ENCODE measurements at places on chromosomes 16 and 17.

DNA sequence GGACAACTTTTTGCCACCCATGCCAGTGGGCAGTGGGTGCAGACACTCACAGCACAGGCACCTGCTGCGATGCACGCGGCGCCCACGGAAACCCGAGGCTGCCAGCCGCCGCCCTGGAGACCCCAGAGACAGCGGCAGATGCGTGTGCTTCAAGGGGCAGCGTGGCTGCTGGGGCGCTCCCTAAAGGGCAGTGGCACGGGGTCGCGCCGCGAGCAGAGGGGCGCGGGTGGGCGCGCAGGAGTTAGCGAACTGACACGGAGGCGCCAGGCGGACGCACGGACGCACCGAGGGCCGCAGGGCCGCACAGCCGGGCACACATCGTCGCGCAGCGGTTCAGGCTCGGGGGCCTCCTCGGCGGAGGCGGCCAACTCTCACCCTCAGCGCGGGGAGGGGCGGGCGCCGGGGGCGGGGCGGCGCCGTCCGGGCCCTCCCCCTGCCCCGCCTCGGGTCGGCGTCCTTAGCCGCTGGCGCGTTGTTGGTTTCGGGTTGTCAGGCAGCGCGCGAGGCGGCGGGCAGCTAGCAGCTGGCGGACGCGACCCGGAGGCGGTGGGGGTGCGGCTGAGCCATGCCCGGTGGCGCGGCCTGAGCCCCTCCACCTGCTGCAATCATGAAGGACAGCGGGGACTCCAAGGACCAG lies at the start of gene KIF19:
Gene KIF19 (plus strand): TSS at position 484 of the 637 bp plus-strand sequence. CDS start 124 bp downstream, at position 608.
- peak; percentile 24 for DNase-seq

- DNase-seq, result peak; percentile 57
Observed at GRCh38 chr17:43832168-43832975, 574 bp downstream of the MPP3 start.

GRCh38 chr16:73172241-73172972 lies 124.5 kb upstream of the ZFHX3 start:
- no peak for DNase-seq

- no peak for DNase-seq
Observed at GRCh38 chr17:69430488-69430887, 16.0 kb downstream of the MAP2K6 start.

- no peak for DNase-seq
Observed at GRCh38 chr17:40303708-40304551, 5.0 kb upstream of the RARA start.

DNA sequence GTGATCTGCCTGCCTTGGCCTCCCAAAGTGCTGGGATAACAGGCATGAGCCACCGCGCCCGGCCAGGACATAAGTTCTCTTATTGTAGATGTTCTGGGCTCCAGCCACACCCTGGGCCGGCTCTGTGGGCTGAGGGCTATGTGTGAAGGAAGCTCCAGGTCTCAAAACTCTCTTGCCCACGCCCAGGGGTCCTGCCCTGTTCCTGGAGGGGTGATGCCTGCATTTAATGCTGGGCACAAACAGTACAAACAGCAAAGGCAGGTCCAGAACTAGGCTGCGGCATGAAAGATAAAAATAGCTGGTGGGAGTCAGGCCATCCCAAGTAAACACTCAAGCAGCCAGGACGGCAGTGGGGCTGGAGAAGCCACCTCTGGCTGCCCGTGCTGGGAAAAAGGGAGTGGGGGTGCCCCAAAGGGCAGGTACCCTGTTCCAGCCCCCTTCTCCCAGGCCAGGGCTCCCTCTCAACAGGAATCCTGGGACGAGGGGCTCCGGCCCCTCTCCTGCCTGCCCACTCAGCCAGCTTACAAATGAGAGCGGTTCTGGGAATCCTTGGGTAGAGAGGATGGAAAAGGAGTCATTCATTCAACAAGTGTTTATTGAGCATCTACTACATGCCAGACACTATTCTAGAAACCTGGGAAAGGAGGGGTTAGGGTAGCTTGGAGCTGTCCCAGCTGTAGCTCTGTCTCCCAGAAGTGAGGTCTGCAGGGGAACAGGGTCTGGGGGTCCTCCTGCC lies 4.6 kb downstream of the TRIM47 start:
- no peak for DNase-seq

DNA sequence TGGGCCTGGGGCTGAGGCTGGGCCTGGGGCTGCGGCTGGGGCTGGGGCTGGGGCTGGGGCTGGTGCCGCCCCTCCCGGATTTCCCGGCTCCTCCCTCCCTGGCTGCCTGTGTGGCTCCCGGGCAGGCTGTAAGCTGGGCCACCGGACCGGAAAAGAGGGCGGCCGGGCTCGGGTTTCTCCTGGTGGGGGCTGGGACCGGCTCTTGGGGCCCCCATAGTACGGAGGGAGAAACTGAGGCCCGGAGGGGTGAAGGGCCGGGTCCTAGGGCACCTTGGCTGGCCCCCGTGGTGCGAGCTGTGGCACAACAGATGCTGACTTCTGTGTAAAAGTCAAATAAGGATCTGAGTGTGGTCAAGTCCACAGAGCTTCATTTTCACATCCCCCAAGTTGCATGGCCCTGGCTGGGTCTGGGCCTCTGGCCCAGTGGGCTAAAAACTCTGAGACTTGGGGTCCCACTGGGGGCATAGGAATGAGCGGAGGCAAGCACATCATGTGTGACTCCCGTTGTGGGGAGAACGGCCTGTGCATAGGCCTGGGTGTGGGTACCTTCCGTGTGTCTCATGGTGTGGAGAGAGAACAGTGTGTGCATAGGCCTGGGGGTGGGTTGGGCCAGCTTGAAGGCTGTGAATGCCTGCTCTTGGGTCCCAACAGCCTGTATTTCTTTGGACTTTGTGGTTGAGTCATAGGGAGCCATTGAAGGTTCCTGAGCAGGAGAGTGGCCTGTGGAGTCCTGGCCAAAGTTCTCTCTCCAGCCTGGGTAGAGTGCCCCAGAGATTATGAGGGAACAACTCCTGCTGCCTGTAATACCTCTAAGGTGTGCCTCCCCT lies 123.9 kb upstream of the CIBAR2 start:
- DNase-seq, result no peak

DNA sequence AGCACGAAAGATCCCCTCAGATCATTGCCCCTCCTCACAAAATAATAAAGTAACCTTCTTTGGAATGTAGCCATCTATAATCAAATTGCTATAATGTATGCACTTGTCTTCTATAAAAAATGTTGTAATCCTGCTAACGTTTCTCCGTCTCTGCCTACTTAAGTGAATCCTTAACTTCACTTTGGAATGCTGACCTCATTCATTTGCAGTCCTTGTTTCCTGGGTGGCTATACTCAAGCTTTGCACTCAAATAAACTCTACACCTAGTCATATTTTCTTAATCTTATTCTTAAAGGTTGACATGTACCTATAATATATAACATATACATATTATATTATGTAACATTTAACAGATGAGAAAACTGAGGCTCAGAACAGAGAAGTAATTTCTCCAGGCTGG lies 22.7 kb downstream of the CHD9NB start:
- no peak for DNase-seq

- DNase-seq, result no peak
Observed at GRCh38 chr16:85205747-85206471, 93.6 kb upstream of the CIBAR2 start.

- no peak for DNase-seq
Observed at GRCh38 chr17:16322636-16323035, 30.6 kb downstream of the CENPV start.

DNA sequence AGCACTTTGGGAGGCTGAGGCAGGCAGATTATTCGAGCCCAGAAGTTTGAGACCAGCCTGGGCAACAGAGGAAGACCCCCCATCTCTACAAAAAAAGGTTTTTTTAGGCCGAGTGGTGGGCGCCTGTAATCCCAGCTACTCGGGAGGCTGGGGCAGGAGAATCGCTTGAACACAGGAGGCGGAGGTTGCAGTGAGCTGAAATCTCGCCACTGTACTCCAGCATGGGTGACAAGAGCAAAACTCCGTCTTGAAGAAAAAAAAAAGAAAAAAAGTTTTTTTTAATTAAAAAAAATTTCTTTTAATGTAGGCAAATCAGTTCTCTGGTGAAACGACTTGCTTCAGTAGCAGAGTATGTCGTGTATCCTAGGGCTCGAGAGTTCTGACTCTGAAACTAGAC lies 10.9 kb downstream of the HSD3B7 start:
- no peak for DNase-seq

- DNase-seq, result no peak
Observed at GRCh38 chr17:2948721-2949468, 114.5 kb downstream of the OR1D5 start.

DNA sequence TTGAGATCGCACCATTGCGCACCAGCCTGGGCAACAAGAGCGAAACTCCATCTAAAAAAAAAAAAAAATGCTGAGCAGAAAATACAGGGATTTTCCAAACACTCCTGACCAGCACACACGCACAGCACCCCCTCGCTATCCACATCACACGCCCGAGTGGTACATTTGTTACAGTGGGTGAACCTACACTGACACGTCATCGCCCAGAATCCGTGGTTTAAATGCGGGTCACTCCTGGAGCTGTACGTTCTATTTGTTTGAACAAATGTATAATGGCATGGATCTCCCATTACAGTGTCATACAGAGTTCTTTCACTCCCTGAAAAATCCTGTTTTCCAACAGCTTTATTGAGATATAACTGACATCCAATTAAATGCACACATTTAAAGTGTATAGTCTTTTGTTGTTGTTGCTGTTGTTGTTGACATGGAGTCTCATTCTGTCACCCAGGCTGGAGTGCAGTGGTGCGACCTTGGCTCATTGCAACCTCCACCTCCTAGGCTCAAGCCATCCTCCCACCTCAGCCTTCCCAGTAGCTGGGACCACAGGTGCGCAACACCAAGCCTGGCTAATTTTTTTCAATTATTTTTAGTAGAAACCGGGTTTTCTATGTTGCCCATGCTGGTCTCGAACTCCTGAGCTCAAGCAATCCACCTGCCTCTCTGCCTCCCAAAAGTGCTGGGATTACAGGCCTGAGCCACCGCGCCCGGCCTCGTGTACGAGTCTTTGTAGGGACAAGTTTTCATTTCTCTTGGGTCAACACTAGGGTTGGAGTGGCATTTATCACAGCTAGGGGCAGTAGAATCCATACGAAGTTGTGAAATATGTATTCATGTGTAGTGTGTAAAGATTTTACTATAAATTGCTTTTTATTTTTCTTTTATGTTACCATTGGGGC lies 4.4 kb upstream of the CARHSP1 start:
- DNase-seq, result no peak

- DNase-seq, result peak; percentile 18
Observed at GRCh38 chr17:77233635-77234334, 93.0 kb downstream of the SEC14L1 start.

DNA sequence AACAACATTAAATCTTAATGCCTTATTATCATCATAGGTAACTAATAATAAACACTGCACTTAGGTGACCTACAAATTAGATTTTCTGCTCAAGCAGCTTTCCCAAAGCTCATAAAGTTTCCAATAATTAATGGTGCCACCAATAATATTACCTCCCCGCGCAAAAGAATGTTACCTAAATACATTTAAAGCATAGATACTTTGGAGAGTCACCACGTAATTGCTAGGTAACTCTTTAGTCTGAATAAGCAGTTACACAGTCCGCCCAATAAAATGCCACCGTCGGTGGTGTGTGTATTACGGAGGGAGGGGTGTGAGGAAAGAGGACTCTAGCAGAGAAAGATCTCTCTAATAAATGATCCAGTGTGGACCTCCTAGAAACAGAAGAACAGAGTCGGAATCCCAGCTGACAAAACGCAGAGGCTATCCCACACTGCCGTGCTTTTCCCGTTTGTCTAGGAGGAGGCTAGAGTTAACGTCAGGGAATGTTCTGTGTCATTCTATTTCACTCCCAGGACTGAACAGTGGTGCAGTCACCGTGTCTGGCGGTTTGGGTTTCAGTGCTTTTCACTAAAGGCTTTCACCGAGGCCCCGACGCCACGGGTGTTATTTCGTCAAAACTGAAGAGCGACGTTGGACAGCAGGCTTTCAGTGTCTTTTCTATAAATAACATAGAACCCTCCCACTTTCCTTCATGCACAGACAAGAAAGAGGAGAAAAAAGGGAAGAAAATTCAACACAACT lies 630 bp downstream of the RNFT1 start:
- peak; percentile 73 for DNase-seq

- DNase-seq, result peak; percentile 51
Observed at GRCh38 chr17:50423553-50424159, 2.4 kb upstream of the ACSF2 start.

- no peak for DNase-seq
Observed at GRCh38 chr17:5975661-5976060, 94.5 kb upstream of the WSCD1 start.

DNA sequence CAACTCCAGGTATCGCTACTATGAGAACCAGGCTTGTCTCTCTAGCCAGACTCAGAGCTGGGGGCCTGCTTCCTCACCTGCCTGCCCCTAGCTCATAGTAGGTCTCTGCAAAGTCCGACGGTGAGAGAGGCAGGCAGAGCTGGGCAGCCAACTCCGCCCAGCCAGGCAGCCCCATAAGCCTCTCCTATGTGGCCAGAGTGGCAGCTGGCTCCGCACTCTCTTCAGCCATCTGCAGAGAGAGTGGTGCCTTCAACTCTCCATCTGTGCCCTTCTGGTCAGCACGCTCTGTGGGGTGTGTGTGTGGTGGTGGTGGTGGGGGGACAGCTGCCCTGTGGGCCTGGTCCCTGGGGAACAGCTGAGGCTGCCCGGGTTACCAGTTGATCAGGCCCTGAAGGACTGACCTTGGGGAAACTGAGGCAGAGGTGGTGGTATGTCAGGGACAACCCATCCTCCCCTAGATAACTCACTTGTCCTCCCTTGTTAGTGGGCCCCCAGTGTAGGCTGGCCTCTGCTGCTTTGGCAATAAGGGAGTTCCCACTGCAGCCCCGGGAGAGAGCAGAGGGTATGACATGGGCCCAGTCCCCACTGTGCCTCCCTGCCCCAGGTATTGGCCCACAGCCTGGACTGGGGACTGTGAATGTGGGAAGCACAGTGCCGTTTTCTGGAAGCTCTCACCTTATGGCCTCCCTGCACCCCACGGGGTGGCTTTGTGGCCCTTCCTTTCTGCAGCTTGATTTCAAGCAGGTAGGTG lies 1.8 kb upstream of the ADGRG1 start:
- DNase-seq, result no peak

GRCh38 chr16:2064368-2064945 lies 16.7 kb downstream of the TSC2 start:
- DNase-seq, result no peak

DNA sequence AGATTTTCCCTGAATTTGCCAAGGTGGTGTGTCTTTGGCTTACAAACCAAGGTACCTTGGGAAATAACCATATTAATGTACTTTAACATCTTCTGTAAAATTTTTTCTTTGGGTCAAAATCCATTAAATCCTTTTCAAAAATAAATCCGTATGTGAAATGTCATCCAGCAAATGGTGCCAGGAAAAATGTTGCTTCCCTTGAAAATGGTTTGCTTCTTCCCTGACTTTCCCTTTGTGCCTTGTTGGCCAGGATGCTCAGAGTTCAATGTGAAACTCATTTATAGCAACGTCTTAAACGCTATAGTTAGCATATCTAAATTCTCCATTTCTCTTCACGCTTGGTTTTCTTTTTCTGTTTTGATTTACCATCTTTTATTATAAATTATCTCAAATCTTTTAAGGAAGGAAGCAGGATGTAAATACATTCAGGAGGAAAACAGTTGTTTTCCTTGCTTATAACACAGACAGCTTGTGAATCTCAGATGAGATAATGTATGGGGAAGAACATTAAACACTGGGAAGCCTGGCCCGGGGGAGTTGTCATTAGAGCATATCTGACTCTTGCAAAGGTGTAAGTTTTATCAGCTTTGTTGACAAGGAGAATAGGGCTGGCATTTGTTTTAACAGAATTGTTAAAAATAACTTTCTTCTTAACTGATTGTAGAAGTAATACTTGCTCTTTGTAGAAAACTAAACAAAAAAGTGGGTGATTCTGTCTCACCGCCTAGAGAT lies 42.1 kb downstream of the GPRC5B start:
- DNase-seq, result no peak

- no peak for DNase-seq
Observed at GRCh38 chr17:34075076-34075475, 180.0 kb upstream of the CCL2 start.

Measured in SW480 (cell line).